ENCODE measurements at places on chromosomes 6 and 20.
A peak's percentile ranks its signal among the peaks of the same experiment; 100 is the strongest.

DNA sequence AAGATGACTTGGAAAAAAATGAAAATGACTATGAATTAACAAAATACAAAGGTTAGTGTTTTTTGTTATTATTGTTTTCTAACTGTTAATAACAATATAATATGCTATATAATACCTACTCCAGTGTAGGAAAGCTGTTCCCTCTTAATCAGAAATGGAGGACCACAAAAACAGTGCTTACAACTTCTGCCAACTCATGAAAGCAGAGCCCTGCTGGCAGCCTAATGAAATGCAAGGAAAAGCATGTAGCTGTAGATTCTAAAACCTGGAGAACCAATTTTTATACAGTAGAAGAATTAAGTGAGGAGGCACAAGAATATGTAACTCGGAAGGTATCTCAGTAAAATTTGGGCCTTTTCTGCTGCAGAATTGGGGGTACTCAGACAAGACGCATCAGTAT, 29.4 kb downstream of the PHIP start:
- no peak for DNase-seq

DNA sequence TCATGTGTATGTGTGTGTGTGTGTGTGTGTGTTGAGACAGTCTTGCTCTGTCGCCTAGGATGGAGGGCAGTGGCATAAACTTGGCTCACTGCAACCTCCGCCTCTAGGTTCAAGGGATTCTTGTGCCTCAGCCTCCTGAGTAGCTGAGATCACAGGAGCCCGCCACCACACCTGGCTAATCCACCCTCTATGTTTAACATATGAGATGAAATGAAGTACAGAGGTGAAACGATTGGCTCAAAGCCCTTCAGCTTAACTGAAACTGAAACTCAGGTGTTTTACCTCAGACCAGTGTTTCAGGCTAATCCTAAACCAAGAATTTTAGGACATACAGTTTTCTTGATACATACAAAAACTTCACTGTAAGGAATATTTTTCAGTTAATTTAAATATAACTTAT, 167.3 kb downstream of the KCNQ5 start:
- no peak for DNase-seq

DNA sequence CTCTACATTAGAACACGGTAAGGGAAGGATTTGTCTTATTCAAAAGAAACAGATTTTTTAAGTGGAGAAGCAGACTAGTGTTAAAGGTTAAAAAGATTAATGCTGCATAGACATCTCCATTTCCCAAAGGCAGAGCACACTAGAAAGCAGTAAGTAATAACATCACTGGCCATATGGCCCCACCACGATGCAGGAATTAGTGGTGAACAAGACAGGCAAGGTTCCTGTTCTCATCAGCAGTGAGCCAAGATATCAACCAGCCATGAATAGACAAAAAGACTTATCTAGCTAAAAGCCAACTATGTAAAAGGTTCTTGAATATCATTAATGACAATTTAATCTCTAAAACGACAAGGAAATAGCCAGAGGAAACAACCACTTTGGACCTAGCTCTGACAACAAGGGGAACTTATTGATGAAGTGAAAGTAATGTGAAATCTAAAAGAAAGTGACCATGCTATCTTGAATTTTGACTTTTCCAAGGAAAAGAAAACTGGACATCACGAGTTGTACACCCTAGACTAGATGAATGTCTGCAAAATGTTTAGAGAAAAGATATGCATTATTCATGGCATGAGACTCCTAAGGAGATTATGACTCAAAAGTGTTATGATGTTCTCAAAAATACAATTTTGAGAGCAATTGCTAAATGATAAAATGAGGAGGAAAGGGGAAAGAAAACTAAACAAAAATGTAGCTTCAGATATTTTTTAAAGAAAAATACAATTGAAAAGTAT, 157.9 kb upstream of the STXBP5 start:
- no peak for DNase-seq

GRCh38 chr6:72643214-72643613, 21.4 kb downstream of the KCNQ5 start:
- no peak for DNase-seq

DNA sequence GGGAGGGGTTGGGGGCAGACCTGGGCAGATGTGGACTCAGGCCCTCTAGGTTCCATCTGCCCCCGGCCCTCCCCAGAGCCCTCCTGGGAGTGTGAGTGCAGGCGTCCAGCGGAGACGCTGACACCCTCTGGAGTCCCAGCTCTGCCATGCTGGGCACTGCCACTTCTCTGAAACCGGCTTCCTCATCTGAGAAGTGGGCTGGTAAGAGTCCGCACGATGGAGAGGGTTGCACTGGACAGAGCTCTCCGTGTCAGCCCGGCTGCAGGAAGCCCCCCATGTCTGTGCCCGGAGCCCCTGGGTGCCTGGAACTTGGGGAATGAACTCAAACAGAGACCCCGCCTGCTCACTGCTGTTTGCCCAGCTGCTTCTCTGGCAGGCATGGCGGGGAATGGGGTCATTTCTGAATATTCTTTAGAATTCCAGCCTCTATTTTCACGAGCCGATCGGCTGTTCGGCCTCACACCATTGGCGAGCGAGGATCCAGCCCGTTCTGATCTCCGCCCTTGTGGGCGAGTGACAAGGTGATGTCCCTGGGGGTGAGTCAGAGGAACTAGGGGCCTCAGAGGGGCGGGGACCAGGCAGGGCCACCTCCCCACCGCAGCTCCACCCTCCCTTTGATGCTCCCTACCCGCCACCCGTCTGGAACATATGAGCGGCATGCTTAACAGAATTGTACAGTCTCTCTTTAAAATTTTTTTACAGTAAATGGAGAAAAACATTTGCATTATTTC, 47.8 kb upstream of the GATA5 start:
- DNase-seq, result no peak

DNA sequence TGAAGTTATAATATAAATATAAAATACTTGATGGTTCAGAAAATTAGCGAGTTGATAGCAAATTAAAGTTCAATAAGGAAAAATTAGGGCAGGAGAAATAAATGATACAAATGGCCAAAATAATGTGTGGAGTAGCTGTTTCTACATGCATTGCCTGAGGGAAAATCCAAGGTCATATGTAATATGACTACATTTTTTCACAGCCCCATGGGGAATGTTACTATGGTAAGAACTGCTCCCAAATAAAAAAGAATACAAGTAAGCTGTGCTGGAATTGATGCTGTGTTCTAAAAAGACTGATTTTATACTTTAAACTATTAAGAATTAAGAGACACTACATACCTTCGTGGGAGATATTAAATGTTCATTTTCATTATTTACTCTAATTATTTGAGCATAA, 34.1 kb downstream of the MEI4 start:
- no peak for DNase-seq

- no peak for DNase-seq
These were observed 324.2 kb upstream of the MAN1A1 start for GRCh38 chr6:119673741-119674140.

DNA sequence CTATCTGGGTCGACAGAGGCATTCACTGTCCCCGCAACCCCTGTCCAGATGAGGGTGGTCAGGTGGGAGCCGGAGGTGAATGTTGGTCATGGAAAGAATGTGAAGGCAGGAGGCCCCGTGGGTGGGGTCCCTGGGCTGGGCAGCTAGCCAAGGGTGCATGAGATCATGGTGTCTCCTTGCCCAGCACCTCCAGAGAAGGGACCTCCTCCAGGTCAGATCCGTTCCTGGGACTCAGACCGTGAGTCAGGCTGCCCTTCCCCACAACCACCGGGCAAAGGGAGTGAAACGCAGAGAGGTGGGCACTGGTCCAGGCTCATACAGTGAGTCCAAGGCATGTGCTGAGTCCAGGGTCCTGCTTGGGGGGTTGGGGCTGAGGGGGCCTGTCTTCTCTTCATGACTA, 3.5 kb downstream of the FOXS1 start:
- peak; percentile 75 for DNase-seq

DNA sequence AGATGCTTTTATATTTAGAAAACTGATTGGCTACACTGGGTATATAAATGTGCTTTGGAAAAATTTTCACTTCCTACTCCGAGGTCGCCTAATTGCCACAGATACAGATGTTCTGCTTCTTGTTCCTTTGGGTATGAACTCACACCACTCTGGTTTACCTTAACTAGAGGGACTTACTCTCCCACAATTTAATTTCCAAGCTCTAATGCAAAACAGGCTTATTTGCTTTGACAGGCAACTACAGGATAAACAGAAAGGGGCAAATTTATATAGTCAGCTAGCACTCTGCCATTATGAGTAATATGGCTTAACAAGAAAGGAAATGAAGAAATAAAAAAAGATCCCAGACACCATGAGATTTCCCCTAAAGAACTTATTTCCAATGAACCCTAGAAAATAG, 156.9 kb upstream of the ZFP64 start:
- DNase-seq, result no peak

DNA sequence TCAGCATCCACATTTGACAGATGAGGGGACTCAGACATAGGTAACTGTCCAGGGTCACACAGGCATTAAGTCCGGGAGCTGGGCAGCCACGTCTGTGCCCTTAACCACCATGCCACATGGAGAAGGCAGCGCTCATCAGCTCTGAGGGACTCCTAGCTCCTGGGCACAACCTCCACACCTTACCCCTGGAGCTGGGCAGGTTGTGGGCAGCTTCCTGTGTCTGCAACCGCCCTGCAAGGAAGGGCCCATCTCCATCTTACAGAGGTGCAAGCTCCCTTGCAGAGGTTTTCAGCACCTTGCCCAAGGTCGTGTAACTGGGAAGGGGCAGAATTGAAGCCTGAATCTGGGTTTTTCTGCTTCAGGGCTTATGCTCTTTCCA, 7.9 kb downstream of the CCDC167 start:
- DNase-seq, result no peak

GRCh38 chr6:32883789-32884188, 29.8 kb downstream of the PSMB9 start:
- DNase-seq, result no peak

- no peak for DNase-seq
These were observed 37.0 kb upstream of the HLA-G start for GRCh38 chr6:29790626-29791025.

GRCh38 chr6:111989743-111990142, 64.2 kb upstream of the CCN6 start:
- DNase-seq, result no peak

DNA sequence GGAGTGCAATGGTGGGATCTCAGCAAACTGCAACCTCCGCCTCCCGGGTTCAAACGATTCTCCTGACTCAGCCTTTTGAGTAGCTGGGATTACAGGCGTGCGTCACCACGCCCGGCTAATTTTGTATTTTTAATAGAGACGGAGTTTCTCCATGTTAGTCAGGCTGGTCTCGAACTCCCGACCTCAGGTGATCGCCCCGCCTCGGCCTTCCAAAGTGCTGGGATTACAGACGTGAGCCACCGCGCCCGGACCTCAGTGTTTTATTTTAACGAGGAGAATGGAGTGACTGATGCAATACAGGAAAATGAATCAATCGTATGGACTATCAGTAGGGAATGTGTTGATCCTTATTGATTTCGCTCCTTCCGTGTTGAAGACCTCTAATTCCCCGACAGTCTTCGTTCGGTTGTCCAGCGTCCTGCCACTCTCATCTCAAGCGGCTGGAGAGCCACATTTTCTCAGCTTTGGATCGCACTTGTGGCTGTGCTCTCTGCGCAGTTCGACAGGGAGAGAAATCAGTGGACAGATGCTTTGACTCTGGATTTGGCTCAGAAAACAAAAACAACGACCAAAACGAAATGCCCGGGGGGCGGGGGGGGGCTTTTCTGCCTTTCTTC, 166.2 kb downstream of the TRIM27 start:
- no peak for DNase-seq

GRCh38 chr6:162866656-162867055, 138.9 kb downstream of the PACRG start:
- DNase-seq, result no peak

DNA sequence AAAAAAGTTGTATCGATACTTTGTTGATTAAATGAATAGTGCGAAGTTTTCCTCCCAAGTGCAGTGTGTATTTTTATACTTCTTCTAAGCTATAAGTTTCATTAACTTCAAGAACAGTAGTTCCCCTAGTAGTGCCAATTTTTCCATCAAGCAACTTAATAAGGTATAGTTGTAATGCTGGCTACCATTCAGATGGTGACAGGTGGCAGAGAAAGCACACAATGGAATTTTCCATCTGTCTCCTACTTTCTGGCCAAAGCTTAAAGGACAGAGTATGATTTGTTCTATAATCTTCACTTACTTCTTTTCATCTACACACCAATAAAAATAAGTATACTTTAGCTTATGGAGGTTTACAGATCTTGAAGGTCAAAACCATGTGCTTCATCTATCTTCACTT, 431.1 kb downstream of the NKAIN2 start:
- DNase-seq, result no peak

DNA sequence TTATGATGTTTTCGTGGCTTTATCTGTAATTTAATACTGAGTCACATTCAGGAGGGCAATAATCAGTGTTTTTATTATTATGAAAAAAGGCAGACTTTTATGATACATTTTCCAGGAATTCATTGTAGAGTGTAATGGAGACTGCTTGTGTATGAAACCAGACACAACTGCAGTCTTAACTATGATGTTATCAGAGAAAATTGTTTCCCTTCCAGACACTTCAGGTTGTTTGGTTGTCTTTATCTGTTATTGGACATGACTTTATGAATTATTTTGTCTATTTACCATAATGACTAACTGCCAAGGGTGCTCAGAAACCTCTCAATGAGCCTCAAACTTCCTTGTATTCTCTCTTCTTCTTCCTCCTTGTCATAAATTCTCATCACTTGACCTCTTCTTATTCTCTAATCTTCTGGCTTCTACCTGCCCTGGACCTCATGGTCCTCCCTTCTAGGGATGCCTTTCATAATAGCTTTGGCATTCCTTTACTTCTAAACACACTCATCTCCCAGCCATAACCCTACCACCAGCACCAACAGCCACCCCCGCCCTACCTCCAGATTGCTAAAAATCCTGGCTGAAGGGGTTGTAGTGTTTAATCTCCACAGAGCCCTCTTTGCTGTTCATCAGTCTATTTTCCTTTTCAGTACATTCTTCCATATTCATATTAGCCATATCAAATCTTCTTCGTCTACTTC, 492.5 kb downstream of the CDKAL1 start:
- no peak for DNase-seq

DNA sequence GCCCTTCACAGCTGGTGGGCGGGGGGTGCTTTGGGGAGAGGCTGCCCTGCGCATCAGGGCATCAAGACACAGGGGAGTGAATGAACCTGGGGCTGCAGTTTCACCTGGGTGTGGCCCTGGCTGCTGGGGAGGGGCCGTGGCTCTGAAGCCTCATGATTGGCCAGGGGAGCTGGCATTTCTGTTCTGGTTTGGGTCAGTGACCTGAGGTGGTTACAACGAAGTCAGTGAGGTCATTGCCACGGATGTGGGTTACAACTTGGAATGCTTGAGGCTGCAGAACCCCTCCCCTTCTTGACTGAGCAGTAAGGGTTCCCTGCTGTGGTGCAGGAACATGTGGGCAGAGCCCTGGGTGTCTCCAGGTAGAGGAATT, 3.0 kb downstream of the TCEA2 start:
- peak; percentile 78 for DNase-seq

- no peak for DNase-seq
These were observed 34.0 kb upstream of the VSTM2L start for GRCh38 chr20:37868851-37869333.

All from SJSA1 (cell line).